ENCODE measurements at places on chromosomes 12 and 14. TPM values are rescaled to one million over a fixed set of nuclear protein-coding genes. Genes with fewer than 3 reads are reported as not detected.

CARMIL3 gene
- 3.4 TPM for total RNA-seq

TPH2 gene
- total RNA-seq = not detected

KCNK10 gene
- not detected for total RNA-seq

COCH gene
- total RNA-seq = 1.3 TPM

SDR9C7 gene
- not detected for total RNA-seq

SALL2 gene
- 1.6 TPM for total RNA-seq
